ENCODE measurements at places on chromosomes 4 and X. TPM values are rescaled to one million over a fixed set of nuclear protein-coding genes. Genes with fewer than 3 reads are reported as not detected.

TRIM2 gene
- 70.4 TPM for total RNA-seq

RAB9B gene
- total RNA-seq, result 0.77 TPM

GRCh38 chr4:74374561-74375327, 9.8 kb downstream of the EREG start:
- peak; percentile 89 for DNase-seq

DNA sequence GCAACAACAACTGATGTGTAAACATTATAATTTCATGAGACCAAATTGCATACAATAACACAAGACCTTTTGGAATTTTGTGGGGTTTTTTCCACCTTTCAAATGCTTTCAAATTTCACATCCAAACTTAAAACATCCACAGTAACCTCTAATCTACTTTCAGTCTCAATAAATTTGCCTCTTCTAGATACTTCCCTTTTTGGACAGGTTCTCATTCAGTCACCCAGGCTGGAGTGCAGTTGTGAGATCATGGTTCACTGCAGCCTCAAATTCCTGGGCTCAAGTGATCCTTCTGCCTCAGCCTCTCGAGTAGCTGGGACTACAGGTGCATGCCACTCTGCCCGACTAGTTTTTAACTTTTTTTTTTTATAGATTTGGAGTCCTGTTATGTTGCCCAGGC, 556.6 kb downstream of the NLGN4X start:
- DNase-seq, result no peak

GRCh38 chr4:127182687-127183086, 450.1 kb upstream of the INTU start:
- peak; percentile 3 for DNase-seq

- DNase-seq, result no peak
Measured at GRCh38 chr4:175961604-175962003, 104.0 kb upstream of the WDR17 start.
